ENCODE measurements at places on chromosomes 4 and X.

DNA sequence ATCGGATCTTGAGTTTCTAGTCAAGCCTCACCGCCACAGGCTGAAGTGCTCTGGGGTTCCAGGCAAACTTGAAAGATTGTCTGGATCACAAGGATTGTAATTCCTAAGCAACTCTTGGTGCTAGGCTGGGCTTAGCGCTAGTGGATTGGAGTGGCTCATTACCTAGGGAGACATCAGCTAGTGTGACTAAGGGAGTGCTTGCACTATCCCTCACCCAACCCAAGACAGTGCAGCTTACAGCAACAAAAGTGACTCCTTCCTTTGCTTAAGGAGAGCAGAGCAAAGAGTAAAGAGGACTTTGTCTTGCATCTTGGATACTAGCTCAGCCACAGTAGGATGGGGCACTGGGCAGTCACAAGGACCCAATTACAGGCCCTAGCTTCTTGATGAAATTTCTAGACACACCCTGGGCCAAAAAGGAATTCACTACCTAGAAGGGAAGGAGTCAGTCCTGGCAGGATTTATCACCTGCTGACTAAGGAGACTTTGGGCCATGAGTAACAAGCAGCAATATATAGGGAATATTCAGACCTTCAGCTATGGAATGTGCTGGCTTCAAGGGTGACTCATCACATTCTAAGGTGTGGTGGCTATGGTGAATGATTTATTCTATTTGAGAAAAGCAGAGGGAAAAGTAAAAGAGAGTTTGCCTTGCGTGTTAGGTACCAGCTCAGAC, 1212.4 kb downstream of the PCDH18 start:
- no peak for DNase-seq

DNA sequence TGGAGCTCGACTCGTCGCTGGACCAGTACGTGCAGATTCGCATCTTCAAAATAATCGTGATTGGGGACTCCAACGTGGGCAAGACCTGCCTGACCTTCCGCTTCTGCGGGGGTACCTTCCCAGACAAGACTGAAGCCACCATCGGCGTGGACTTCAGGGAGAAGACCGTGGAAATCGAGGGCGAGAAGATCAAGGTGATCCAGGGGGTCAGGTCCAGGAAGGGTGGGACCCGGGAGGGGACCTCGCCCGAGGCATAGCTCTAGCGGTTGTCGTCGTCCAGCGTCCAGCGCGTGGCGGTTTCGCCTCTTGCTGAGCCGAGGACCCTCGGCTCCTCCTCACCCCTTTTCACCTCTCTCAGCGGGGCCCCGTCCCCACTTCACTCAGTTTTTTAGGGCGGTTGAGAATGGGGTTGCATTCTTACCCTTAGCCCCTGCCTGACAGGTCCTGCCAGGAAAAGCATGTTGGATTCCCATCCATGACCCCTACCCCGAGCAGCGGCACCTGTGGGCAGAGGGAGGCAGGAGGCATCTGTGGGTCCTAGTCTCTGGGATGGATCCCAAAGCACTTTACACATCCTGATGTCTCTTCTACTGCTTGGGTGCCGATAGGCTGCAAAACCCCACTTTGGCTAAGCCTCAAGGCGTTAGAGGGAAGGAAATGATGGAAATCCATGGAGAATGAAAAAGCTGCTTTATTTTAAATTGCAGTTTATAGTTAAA, 524 bp downstream of the RAB33A start:
- no peak for DNase-seq

- DNase-seq = no peak
Observed at GRCh38 chrX:19636980-19637379, 121.7 kb upstream of the MAP3K15 start.

- DNase-seq = no peak
Observed at GRCh38 chr4:189206953-189207352, 733.7 kb upstream of the FRG1 start.

- DNase-seq = no peak
Observed at GRCh38 chr4:78068481-78068880, 11.4 kb downstream of the FRAS1 start.

DNA sequence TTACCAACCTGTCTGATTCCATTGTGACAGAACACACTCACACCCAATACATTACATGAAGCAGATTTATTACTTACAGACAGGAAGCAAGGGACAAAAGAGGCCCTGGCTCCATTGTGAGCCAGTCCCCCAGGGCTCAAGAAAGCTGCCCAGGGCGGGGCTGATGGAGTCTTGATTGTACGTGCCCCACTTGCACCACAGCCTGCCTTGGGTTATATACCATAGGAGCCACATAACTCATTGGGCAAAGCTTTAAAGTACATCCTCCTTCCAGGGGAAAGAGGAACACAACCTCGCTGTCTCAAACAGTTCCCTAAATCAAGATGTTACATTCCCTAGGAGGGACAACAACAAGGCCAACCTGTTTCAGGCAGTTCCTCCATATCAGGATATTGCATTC, 3.4 kb upstream of the ZRSR2 start:
- DNase-seq = no peak

DNA sequence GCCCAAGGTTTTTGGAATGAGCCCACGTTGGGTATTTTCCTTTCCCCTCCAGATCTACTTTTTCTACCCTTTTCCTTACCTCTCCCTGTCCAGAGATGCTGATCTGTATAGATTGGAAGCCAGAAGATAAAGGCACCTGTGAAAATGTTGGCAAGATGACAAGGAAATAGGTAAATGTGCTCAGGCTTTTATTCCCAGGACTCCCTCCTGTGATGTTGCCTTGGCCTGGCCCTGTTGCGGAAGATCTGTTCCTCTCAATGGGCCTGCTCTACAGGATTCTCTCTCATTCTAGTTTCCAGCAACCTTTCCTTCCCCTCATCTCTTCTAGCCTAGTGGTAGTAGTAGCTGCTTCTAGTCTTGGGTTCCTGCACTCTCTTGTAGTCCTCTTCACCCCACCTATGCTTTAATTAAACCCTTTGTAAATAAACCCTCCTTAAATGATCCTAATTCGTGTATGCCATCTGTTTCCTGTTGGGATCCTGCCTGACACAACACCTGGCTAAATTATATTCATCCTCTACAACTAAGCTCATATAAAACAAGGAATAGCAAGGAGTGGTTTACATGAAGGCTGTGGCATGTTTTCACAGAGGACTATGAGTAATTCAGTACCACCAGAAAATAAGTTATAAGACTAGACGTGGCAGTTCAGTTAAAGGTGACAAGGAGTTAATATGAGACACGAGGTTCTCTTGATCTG, 95.7 kb upstream of the MAOA start:
- DNase-seq = no peak

GRCh38 chr4:151604238-151604637, 156.6 kb downstream of the GATB start:
- peak; percentile 14 for DNase-seq

- DNase-seq = no peak
Observed at GRCh38 chr4:40333921-40334352, 1.2 kb upstream of the CHRNA9 start.

DNA sequence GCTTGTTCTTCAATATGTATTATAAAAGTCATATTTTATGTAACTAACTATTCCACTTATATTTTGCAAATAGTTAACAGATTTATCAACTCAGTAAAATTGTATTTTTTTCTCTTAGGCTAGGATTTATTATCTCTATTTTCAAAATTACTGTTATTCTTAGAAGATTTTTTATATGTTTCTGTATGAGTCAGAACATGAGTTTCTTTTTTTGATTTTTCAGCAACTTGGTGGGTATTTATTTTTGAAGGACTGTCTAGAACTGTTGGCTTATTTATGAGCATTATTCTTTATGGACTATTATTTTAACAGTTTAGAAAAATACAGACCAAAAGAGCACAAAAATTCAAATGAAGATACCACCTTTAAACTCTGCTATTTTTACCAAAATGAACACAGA, 6.8 kb downstream of the AIMP1 start:
- DNase-seq = no peak

- DNase-seq = no peak
Observed at GRCh38 chr4:1470393-1470670, 64.1 kb upstream of the NKX1-1 start.

- peak; percentile 42 for DNase-seq
Observed at GRCh38 chr4:121794505-121795188, 6.5 kb upstream of the EXOSC9 start.

DNA sequence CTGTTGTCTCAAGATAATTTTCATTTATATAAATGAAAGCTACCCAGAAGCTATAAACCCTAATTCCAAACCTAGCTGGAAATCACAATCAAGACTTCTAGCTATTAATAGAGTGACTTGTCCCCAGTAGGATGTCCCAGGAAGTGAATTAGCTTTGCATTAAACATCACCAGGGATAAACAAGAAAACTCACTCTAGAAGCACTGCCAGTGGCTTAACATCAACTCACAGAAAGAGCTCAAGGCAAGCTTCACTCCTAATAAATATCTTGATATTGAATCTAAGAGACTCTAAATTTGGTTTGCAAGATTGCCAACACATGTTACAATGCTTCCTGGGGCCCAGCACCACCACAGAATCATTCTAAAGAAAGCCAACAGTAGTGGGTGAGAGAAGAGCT, 468.7 kb upstream of the FAM241A start:
- no peak for DNase-seq

DNA sequence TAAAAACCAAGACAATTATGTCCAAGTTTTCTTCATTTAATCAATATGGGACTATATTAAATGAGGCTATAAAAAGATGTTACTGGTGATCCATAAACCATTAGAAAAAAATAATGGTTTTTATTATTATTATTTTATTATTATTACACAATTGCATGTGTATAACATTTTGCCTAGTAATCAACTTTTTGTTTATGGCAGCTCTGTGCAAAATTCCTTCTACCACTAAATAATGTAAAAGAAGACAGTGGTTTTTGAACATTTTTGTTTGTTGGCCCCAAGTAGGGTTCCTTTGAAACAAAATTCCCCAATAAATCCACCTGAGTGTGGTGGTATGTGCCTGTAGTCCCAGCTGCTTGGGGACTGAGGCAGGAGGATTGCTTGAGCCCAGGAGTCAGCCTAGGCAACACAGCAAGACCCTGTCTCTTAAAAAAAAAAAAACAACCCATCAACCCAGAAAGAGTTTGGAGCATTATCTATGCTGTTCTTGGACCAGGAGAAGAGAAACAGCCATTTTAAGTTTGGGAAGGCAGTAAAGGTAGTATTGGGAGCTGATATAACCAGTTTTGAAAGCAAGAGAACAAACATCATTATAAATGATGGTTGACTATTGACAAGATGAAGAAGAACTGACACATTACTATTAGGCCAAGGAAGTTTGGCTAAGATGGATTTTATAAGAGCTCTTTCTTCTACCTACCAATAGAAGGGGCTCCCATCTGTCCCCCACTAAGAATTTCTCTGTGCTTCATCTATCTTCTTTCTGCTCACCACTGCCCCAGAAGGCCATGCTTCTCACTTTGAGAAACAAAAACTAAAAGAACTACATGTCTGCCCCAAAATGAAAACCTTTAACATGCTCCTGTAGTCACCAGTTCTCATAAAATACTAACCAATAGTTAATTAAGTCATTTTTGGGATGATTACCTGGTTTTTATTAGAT, 2.2 kb downstream of the TMEM156 start:
- no peak for DNase-seq

DNA sequence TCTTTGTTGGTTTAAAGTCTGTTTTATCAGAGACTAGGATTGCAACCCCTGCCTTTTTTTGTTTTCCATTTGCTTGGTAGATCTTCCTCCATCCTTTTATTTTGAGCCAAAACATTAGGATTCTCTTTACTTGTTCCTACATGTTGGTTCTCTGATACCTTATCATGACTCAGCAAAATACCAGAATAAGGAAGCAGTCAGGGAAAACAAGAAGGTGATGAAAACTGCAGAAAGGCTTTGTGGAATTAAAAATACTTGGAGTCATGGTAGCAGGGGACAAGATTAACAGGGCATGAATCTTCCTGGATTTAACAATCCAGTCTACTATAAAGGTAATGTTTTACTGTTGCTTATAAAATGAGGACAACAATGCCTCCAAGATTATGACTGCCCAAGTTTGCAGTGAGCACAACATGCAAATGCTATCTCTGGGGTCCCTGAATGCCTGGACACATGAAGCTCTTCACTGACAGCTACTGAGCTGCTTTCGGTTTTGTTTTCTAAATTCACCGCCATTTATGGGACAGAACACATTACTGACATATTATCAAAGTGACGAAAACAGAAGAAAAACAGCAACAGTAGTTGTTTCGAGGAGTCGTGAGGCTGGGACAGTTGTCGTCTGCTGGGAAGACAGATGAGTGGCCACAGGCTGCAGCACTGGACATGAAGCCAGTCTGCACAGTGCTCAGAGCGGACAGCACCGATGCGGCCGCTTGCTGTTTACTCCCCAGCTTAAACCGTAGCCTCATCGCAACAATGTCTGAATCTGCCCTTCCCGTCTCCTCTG, 174.5 kb upstream of the DKK2 start:
- no peak for DNase-seq

DNA sequence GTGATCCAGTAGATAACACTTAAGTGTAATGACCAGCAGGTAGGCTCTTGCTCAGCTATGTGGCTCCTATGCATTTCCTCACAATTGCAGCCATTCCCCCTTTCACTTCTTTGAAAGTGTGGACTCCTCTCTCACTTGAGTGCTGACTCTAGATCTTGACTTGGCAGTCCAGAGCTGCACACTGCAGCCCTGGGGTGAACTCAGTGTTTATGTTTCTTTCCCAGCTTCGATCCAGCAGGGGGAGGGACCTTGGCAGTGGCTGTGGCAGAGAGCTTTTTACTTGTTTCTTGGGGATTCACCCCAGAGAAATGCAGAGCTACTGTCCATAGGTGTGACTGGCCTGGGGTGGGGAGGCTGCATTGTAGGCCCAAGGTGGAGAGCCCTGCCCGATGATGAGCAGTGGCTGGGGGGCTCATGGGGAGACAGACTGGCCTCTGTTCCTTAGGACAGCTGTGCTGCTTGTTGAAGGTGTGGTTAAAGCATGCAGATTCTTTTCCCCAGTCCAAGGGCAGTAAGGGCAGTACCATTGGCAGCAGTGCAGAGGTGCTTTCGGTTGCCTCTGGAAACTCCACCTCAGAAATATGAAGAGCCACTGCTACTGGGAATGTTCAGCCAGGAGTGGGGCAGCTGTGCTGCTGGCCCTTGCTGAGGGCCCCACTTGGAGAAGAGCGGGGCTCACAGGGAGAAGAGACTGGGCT, 134.7 kb downstream of the SH3BGRL start:
- DNase-seq = no peak

DNA sequence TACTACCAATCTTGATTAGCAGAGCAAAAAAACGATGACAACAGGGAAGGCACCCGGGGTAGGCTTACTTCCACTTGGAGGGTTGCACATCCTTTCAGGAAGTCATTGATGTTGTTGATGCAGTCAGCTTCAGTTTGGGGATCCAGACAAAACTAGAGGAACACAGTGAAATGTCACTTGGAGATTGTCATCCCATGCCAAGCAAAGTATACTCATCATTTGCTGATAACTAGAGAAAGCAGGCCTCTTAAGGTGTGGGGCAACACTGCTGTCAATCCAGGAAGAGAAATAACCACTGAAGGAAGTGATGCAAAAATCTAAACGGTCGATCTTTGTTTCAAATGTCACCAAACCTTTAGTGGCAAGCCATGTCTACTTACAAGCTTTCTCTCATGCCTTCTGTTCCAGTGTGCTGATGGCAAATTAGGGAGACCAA, 1.4 kb downstream of the ARHGEF6 start:
- DNase-seq = peak; percentile 84

DNA sequence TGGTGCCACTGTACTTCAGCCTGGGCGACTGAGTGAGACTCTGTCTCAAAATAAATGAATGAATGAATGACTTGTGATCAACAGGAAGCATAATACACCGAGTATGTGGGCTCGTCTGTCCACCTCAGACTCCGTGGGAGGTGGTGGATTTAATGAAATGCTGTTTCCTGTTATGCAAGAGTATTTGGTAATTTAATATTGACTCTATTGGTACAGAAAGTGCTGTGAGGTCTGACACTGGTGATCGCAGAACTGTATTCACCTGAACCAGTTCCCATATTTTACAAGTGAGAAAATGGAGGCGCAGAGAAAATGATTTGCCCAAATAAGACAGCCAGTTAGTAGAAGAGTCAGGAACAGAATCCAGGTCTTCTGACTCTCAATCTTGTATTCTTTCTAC, 423.3 kb downstream of the RAPGEF2 start:
- DNase-seq = no peak
